Hair follicular keratinocyte (primary cell): ENCODE measurements at places on chromosomes 16 and 17. TPM values are rescaled to one million over a fixed set of nuclear protein-coding genes. Genes with fewer than 3 reads are reported as not detected.

The SLFN14 gene
- not detected in 2 replicates for total RNA-seq

The OSGIN1 gene
- total RNA-seq, result 1.2 and 2.1 TPM in 2 replicates

The CD300H gene
- total RNA-seq, result not detected in 2 replicates

The DNAH17 gene
- total RNA-seq, result 0.39 and 1.1 TPM in 2 replicates

The PRSS36 gene
- total RNA-seq, result 0.16 and 0.19 TPM in 2 replicates

The GP1BA gene
- total RNA-seq, result not detected in 2 replicates

The ABCC3 gene
- total RNA-seq, result 13.7 and 14.9 TPM in 2 replicates

The VASN gene
- 7.8 and 12.6 TPM in 2 replicates for total RNA-seq

The STXBP4 gene
- 5.8 and 19.2 TPM in 2 replicates for total RNA-seq

The RGS9 gene
- 0.86 and 2.0 TPM in 2 replicates for total RNA-seq

The C16orf82 gene
- total RNA-seq, result not detected in 2 replicates

The NHLRC4 gene
- total RNA-seq, result 0.11 and 0.16 TPM in 2 replicates

The KRTAP4-6 gene
- not detected in 2 replicates for total RNA-seq

The KCNAB3 gene
- 0.38 and 1.3 TPM in 2 replicates for total RNA-seq

The HSD11B2 gene
- 0.23 TPM in 1 of 2 replicates, not detected in the other for total RNA-seq

The HBZ gene
- not detected in 2 replicates for total RNA-seq

The C17orf78 gene
- not detected in 2 replicates for total RNA-seq

The FBXO39 gene
- total RNA-seq, result 3.2 and 9.3 TPM in 2 replicates

The FBXO31 gene
- total RNA-seq, result 17.3 and 18.6 TPM in 2 replicates

The PPP1R1B gene
- total RNA-seq, result 0.15 and 0.39 TPM in 2 replicates

The IRX6 gene
- not detected in 2 replicates for total RNA-seq

The SAP30BP gene
- 50.4 and 65.7 TPM in 2 replicates for total RNA-seq

The CPPED1 gene
- total RNA-seq, result 1.3 and 4.5 TPM in 2 replicates

The TAC4 gene
- not detected in 2 replicates for total RNA-seq

The TMED6 gene
- total RNA-seq, result not detected in 2 replicates

The PNPO gene
- total RNA-seq, result 50.2 and 69.3 TPM in 2 replicates

The SLC5A2 gene
- total RNA-seq, result not detected in 2 replicates

The P2RX5 gene
- 1.0 and 1.7 TPM in 2 replicates for total RNA-seq

The CBX8 gene
- total RNA-seq, result 2.4 and 4.0 TPM in 2 replicates

The SMIM5 gene
- total RNA-seq, result not detected in 2 replicates

The NCOR1 gene
- total RNA-seq, result 53.0 and 64.3 TPM in 2 replicates

The C17orf58 gene
- 10.2 and 10.7 TPM in 2 replicates for total RNA-seq

The FOXN1 gene
- total RNA-seq, result 0.04 and 0.08 TPM in 2 replicates

The HBA2 gene
- total RNA-seq, result not detected in 2 replicates

The OR2C1 gene
- not detected in 2 replicates for total RNA-seq

The C16orf89 gene
- not detected in 2 replicates for total RNA-seq

The CAVIN1 gene
- 272 and 304 TPM in 2 replicates for total RNA-seq

The TAF15 gene
- 15.1 and 23.7 TPM in 2 replicates for total RNA-seq

The ACSM5 gene
- total RNA-seq, result not detected in 2 replicates

The PPY gene
- total RNA-seq, result 1.6 TPM in 1 of 2 replicates, not detected in the other

The HS3ST3A1 gene
- total RNA-seq, result 0.84 TPM in 1 of 2 replicates, not detected in the other

The TMEM95 gene
- not detected in 2 replicates for total RNA-seq

The TPPP3 gene
- total RNA-seq, result not detected in 2 replicates

The TLCD2 gene
- total RNA-seq, result 0.99 and 1.2 TPM in 2 replicates

The TNFRSF17 gene
- total RNA-seq, result not detected in 2 replicates

The GPRC5B gene
- total RNA-seq, result not detected in 2 replicates

The TRPV3 gene
- total RNA-seq, result 1.4 and 5.1 TPM in 2 replicates

The ADAP2 gene
- 0.62 and 0.91 TPM in 2 replicates for total RNA-seq

The EPX gene
- total RNA-seq, result not detected in 2 replicates

The KRT9 gene
- 0.23 and 0.61 TPM in 2 replicates for total RNA-seq

The RUNDC3A gene
- 2.2 and 4.1 TPM in 2 replicates for total RNA-seq

The CACNG1 gene
- total RNA-seq, result not detected in 2 replicates

The KRT17 gene
- total RNA-seq, result 10,873 and 11,761 TPM in 2 replicates
